Body of pancreas (tissue), 4 donors: ENCODE measurements at places on chromosomes 12 and 14. TPM values are rescaled to one million over a fixed set of nuclear protein-coding genes. Genes with fewer than 3 reads are reported as not detected.

- DNase-seq, result no peak
These were observed 81.3 kb upstream of the NRXN3 start for GRCh38 chr14:78088916-78089315.

DNA sequence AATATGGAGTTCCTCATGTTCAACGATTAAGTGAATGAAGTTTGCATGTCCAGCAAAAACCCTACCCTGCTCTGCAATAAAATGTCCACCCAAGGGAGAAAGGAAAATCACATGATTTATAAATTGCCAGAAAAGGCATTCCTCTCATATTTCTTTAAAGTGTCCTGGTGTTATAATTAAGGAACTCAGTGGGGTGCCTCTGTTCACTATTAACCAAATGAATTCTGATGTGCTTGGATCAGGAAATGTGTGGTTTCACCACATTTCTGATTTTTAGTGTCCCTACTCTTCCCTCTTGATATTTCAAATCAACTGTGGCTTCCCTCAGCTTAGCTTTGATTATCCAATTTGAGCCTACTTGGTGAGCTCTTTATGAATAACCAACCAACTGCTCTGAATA lies 208.1 kb downstream of the PHLDA1 start:
- no peak for DNase-seq

DNA sequence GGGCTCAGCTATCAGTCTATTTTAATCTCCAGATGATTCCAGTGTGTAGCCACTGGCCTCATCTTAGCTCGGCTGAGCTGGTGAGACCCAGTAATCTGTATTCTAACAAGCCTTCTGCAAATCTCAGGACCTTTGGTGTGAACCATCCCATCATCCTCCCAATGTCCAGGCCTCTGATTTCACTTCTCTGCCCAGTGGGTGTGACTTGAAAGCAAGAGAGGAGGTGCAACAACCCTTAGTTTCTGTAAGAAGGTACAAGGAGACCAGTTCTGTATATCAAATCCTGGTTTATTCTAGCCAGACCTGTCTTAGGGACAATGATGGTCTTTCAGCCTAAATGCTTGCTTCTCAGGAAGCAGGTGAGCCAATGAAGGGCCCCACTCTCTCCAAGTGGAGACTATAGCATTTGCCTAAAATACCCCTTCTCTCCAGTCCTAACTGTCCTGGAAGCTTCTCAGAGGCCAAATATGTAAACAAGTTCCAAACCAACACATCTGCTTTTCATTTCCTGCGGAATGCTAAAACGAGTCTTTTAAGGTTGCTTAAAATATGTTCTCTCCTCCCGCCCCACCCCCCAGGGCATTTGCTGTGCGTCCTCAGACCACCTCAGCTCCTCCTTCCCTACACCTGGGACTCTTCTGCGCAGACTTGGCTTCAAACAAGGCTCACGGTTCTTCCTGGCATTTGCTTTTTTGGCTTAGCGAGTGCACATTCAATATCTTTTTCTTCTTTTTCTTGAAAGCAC lies 78.4 kb upstream of the FUT8 start:
- no peak for DNase-seq

DNA sequence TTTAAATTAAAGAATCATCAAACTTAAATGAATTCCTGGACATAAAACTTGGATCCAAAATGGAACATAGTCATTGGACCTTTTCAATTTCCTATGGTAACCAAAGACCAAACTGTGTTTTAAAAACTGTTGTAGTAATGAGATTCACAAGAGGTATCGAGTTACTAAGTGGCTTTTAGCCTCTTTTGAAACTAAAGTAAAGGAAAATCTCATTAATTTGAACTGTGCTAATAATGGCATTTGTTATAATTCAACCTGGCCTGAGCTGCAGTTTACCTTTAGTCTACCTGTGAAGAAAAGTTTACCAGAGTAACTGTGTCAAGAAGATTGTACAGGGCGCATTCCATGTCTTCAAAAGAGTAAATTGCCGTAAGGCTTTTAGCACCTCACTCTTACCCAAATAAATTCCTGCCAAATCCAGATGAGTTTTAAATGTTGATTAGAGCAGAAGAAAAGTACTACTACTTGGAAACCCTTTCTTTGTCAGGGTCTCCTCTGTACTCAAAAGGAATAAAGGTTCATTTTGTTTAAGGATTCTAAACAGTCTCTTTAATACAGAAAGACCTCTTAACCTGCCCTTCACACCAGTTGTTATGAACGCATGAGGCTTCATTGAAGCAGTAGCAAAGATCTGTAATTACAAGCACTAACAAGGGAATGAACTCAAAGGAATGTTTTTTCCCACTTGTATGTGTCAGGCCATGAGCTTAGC lies 17.1 kb upstream of the MED13L start:
- no peak for DNase-seq

- DNase-seq, result no peak
These were observed 60.4 kb downstream of the TMTC3 start for GRCh38 chr12:88202500-88202899.

DNA sequence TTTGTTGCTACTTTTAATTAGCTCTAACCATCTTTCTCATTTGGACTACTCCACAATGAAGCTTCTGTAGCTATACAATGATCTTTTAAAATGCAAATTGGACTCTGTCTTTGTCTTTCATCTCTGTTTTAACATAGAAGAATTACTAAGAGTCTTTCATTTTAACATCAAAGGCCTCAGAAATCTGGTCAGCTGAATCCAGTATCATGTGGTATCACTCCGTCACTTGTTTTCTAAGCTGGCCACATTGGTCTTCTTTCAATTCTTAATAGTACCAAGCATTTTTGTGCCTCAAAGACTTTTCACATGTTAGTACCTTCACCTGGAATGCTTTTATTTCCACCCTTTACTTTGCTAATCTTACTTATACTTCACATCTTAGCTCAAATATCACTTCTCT lies 95.5 kb upstream of the SLC16A7 start:
- no peak for DNase-seq

DNA sequence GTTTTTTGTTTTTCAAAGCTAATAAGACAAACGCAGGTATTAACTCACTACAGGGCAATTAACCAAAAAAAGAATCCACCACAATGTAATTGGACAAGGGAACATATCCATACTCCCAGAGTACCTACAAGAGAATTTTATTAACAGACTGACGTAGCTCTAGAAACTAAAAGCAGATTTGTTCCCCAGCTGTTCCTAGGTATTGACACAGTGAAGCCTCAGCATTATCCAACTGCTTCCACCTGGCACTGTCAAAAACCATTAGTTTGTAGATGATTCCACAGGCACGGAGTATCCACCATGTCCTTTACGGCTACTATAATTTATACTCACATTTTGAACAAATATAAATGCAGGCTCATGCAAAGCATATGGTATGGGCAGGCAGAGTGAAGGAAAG lies 22.3 kb downstream of the PPM1H start:
- DNase-seq, result no peak

DNA sequence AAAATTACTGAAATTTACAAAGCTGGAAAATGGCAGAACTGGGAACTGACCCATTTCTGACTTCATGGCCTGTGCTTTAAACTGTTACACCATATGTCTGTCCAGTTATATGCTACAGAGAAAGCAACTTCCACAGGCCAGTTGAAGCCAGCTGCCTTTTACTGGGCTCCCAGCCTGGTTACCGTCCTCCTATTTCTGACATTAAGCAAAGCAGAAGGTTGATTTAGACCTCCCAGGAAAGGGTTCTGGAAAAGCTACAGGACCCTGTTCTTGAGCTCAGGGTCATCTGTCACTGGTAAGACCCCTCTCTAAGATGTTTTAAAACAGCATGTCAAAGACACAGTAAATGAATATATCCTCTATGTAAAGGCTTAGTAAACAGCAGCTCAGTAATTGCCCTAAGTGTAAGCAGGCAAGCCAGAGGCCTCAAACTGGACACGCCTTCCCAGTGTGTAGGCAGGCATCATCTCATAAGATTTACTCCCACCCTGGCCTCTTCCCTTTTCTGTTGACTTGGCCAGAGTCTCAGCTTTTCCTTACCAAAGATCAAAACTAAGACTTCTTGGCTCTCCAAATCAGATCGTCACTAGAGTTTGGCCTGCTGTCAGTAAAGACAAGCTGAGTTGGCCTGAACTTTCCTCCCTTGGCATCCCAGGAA lies 55.4 kb upstream of the RNU6-8 start:
- DNase-seq, result no peak

- no peak for DNase-seq
These were observed 111.9 kb downstream of the PIK3C2G start for GRCh38 chr12:18373181-18373580.

GRCh38 chr12:27437839-27438238 lies 8.7 kb upstream of the SMCO2 start:
- no peak for DNase-seq

DNA sequence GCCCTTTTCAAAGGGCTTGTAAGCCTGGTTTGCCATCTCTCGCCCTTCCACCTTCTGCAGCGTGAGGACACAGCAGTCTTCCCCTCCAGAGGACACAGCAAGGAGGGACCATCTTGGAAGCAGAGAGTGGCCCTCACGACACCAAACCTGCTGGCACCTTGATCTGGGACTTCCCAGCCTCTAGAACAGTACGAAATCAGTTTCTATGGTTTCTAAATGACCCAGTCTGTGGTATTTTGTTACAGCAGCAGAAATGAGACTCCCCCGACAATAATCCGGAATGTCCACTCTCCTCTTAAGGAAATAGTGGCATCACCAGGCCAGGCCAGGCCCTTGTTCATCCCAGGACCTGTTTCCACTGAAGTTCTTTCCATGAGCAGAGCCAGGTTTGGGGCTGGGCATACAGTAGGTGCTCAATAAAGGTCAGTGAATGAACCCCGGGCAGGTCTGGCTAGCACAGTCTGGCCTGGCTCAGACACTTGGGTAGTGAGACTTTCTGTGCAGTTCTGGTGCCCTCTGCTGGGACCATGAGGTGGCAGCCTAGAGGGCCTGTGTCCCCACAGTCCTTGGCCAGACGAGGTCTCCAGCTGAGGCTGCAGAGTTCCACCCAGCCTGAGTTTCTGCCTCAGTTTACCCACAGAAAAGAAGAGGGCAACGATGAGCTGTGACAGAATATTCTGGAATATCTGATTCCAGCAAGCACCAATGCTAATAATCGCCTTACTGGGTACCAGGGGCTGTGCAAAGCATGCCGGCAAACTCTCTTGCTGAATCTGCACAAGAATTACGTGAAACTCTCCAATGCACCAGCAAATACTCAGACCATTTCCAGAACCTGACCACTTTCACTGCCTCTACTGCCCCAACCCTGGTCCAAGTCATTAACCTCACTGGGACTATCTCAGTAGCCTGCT lies 14.0 kb downstream of the ABCB9 start:
- DNase-seq, result peak; percentile 86

DNA sequence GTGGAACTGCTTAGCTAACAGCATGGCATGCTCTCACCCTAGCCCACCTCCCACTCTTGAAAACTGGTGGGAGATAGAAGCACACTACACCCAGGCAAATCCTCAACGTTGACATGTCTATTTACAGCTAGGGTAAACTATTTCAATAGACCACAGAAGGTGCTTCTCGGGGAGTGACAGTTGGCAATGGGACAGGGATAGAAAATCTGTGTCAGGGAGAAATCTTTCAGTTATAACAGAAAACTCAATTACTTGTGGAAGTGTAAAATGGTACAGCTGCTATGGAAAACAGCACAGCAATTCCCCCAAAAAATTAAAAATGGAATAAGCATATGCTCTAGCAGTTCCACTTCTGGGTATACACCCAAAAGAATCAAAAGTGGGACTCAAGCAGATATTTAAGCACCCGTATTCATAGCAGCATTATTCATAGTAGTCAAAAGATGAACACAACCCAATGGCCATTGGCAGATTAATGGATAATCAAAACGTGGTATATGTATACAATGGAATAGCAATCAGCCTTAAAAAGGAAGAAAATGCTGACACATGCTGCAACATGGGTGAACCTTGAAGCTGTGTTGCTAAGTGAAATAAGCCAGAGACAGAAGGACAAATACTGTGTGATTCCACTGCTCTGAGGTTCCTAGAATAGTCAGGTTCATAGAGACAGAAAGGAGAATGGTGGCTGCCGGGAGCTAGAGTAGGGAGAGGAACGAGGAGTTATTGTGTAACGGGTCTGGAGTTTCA lies 92.5 kb downstream of the STAB2 start:
- no peak for DNase-seq

DNA sequence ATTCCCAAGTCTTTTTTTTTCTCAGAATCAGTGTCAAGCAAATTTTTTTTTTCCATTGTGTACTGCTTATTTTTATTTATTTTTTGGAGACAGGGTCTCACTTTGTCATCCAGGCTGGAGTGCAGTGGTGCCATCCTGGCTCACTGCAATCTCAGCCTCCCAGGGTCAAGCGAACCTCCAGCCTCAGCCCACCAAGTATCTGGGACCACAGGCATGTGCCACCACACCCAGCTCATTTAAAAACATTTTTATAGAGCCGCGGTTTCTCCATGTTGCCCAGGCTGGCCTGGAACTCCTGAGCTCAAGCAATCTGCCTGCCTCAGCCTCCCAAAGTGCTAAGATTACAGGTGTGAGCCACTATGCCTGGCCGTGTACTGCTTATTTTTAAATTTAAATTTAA lies 68.1 kb downstream of the TBC1D30 start:
- no peak for DNase-seq

HAL gene
- 0.52 TPM for total RNA-seq

BATF gene
- not detected for total RNA-seq

ASB2 gene
- total RNA-seq, result 0.33 TPM

TSHR gene
- not detected for total RNA-seq

ZFHX2 gene
- 1.6 TPM for total RNA-seq

KLHL33 gene
- not detected for total RNA-seq

SGPP1 gene
- total RNA-seq, result 24.4 TPM
